AML-193 (cell line): ENCODE measurements at places on chromosomes 5 and 9.

GRCh38 chr9:80366626-80367025 is 794.9 kb downstream of the TLE4 start:
- no peak for DNase-seq

GRCh38 chr9:12884736-12885395 is 110.0 kb downstream of the LURAP1L start:
- no peak for DNase-seq

- no peak for DNase-seq
Measured at GRCh38 chr5:118551031-118551430, 437.3 kb downstream of the DTWD2 start.

DNA sequence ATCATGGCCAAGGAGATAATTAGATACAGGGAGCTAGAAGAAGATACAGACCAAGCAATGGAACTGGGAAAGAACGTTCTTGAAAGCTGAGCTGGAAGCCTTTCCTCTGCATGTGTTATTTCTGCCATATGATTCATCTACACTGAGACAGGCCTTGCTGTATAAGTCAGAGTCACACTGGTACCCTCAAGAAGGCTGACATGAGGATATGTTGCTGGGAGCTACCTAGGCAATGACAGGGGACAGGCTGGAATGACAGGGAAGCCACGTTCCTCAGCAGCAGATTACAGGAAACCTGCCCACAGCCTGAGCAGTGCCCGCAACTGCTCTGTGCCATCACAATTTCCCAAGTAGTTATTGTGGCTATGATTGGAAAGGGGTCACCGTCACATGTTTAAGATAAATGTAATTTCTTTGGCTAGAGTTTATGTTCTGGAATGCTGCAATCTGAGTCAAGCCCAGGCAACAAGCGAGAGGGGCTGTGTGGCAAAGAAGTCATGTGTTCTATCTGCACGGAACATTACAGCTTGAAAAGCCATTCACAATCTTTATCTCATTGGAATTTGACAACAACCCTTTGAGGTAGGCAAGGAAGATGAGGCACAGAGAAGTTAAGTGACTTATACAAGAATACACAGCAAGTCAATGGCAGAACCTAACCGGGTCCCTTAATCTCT is 108.2 kb downstream of the TTLL11 start:
- no peak for DNase-seq

GRCh38 chr9:96478829-96479371 is 28.9 kb downstream of the HABP4 start:
- no peak for DNase-seq

GRCh38 chr9:134329886-134330285 is 3.6 kb downstream of the RXRA start:
- no peak for DNase-seq

DNA sequence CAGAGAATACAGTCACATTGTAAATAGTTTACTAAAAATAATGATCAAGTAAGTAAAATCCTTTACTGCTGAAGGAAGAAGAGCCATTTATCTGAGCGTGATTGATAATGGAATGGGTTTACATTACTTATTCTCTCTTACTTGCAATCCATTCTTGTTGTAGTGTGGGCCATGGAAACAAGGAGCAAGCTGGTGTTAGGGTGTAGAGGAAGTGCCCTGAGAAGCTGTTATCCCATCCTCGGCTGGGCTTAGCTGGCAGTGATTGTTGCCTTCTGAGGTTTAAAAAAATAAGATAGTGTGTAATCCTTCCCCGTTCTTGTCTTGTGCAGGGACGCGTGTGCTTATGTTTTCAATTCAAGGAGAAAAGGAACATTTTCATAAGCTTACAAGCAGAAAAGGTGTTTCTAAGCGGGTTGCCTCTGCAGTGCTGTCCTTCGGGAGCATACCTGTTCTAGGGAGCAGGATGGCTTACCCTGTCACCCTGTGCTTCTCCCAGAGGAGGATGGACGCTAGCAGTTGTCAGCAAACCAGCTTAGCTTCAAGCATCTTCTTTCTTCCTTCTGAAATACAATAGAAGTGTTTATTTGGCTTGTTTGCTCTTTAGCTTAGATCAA is 188.3 kb downstream of the ARHGEF28 start:
- DNase-seq = no peak

- no peak for DNase-seq
Measured at GRCh38 chr5:157513182-157513581, 53.2 kb downstream of the NIPAL4 start.

DNA sequence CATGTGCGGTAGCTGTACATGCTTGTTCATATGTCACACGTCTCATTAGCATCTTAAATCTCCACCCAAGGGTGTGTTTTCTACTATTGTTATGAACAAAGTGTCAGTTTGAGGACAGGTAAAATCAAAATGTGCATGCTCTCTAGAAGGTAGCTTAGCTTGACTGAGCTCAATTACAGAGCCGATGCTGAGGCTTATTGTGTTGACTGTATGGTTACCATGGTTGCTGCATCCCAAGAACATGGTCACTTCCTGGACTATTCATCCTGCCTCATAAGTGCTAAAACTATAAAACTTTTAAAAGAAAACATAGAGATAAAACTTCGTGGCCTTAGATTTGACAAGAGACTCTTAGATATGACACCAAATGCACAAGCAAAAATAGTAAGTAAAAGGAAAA is 426.1 kb upstream of the CTNND2 start:
- DNase-seq = no peak
